ENCODE measurements at places on chromosomes 6 and 20.

- H3K27me3 ChIP-seq, result no peaks in the 10 kb centered on the region
- no peak overlapping the region for H3K27ac ChIP-seq
- H3K4me1 ChIP-seq, result no peaks in the 10 kb centered on the region
- no peak for DNase-seq
Measured at GRCh38 chr6:130697271-130697994, 129.8 kb upstream of the SMLR1 start.

GRCh38 chr20:62205618-62206387, 14.3 kb downstream of the HRH3 start:
- DNase-seq, result no peak
- no peaks in the 10 kb centered on the region for H3K4me1 ChIP-seq
- H3K36me3 ChIP-seq, result no peaks in the 10 kb centered on the region
- no peak overlapping the region for H3K27ac ChIP-seq
- H3K27me3 ChIP-seq, result no peaks in the 10 kb centered on the region

DNA sequence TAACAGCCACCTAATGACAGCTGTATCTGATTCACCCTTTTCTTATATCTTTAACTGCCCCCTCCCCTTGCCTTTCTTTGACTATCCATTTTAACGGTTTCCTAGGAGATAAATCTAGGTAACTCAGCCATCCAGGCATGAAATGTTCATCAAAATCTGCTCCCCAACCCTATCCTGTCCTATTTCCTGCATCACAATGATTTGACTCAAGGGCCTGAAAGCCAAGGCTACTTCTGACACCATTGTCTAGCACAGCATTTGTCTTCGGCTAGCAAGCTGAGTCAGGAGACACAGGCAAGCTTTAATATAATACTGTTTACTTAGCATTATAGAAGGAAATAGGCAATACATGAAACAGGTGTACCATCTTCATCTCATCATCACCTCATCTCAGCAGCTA, 31.6 kb upstream of the MANEA start:
- no peak overlapping the region for H3K27ac ChIP-seq
- no peak for DNase-seq
- H3K36me3 ChIP-seq, result no peaks in the 10 kb centered on the region

- H3K4me1 ChIP-seq, result no peaks in the 10 kb centered on the region
- no peaks in the 10 kb centered on the region for H3K27me3 ChIP-seq
- H3K36me3 ChIP-seq, result no peaks in the 10 kb centered on the region
- H3K27ac ChIP-seq, result peak overlapping the region; percentile 61
- H3K4me3 ChIP-seq, result peak overlapping the region; percentile 40
- DNase-seq, result no peak
Measured at GRCh38 chr6:168035661-168036545, 38.4 kb downstream of the KIF25 start.

DNA sequence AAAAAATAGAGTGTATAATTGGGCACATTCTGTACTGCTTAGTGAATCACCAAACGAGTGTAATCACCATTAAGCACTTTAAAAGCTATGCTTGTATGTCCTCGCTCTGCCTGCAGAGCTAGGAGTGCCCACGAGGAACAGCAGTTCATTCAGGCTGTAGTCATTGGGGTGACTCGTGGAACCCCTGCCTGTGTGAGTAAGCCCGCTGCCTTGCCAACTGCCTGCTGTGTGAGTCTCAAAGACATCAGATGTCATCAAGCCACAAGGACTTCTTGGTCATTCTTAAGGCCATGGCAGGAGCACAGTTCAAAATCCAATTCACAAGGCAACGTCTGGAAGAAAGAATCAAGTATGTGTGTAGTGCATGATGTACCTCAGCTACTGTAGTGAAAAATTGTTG, 60.4 kb downstream of the FOXO3 start:
- no peak overlapping the region for H3K27ac ChIP-seq
- no peaks in the 10 kb centered on the region for H3K36me3 ChIP-seq
- H3K4me3 ChIP-seq, result no peak overlapping the region
- no peaks in the 10 kb centered on the region for H3K27me3 ChIP-seq
- no peak for DNase-seq

Measured in kidney (tissue), 22 donors.